ENCODE measurements at places on chromosomes 2 and 18.

- DNase-seq, result no peak
Observed at GRCh38 chr18:2538236-2538635, 33.1 kb downstream of the METTL4 start.

- DNase-seq, result no peak
Observed at GRCh38 chr18:7619676-7620075, 52.6 kb downstream of the PTPRM start.

DNA sequence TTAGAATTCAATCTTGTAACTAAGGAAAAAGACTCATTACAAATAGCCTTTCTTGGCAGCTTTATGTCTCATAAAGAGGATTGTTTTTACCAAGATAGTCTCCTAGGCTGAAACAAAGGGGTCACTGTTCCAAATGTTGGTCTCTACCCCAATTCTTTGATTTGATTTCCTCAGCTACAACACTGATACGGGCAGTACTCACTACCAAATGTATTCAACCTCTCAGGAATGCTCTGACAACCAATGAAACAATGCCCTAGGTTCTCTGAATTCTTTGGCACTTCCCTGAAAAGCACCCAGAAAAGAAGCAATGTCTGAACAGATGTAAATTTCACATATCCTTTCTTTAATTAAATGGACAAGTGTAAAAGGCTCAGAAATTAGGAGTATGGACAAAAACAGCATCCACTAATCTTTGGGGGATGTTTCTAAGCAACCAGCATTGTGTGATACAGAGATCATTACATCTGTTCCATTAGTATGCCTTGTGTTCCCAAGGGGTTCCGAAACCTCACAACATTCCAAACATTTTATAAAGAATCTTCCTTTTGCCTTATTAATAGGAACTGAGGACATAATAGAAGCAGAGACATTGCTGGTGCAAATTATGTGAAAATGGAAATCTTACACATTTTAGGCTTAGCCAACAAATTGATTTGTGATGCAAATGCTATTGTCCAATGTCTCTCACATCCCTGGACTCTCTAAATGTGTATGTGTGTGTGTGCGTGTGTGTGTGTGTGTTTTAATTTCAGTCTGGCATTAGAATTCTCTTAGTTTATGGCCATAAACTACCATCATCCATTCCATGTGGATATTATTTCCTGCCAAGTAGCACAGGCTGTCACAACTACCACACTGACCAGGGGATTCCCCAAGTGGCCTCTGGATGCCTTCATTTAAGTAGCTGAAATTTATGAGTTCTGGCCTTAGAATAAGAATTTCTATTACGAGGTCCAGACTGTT, 276.0 kb downstream of the MTX2 start:
- DNase-seq, result no peak

GRCh38 chr2:20609995-20610357, 40.9 kb downstream of the HS1BP3 start:
- DNase-seq, result no peak

- no peak for DNase-seq
Observed at GRCh38 chr2:42764096-42764495, at the start of gene OXER1. OXER1 (minus strand) TSS chr2:42764135; CDS start chr2:42764062, 73 bp downstream.

DNA sequence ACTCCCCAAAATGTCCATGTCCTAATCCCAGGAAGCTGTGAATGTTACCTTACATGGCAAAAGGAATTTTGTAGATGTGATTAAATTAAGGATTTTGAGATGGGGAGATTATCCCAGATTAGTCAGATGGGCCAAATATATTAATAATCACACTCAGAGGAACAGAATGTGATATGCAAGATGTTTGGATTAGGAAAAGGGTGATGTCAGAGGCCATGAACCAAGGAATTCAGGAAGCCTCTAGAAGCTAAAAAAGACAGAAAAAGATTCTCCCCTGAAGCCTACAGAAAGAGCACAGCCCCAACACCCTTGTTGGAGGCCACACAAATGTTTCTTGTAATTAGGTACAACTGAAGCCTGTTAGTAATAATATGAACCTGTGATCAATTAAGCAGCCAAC, 13.1 kb downstream of the TMEM131 start:
- DNase-seq, result no peak

- DNase-seq, result no peak
Observed at GRCh38 chr18:63421514-63421913, 762 bp downstream of the VPS4B start.

DNA sequence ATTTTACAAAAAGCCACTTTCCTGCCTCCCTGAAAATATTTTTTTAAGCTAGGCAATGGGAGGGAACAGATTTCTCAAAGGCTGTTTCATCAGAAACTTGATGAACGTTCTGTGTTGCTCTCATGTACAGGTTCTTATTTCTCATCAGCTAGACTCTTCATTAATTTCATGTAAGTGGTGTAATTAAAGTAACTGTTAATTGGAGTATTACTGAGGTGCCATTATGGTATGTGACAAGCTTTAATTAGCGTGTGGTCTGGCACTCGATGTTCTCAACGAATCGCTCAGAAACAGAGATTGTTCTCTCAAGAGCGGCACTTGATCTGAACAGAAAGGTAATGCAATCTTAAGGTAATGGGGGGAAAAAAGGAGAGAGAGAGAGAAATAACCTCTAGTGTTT, 81.9 kb upstream of the MYCN start:
- no peak for DNase-seq

- DNase-seq, result no peak
Observed at GRCh38 chr2:98379311-98380202, 33.3 kb downstream of the CNGA3 start.

DNA sequence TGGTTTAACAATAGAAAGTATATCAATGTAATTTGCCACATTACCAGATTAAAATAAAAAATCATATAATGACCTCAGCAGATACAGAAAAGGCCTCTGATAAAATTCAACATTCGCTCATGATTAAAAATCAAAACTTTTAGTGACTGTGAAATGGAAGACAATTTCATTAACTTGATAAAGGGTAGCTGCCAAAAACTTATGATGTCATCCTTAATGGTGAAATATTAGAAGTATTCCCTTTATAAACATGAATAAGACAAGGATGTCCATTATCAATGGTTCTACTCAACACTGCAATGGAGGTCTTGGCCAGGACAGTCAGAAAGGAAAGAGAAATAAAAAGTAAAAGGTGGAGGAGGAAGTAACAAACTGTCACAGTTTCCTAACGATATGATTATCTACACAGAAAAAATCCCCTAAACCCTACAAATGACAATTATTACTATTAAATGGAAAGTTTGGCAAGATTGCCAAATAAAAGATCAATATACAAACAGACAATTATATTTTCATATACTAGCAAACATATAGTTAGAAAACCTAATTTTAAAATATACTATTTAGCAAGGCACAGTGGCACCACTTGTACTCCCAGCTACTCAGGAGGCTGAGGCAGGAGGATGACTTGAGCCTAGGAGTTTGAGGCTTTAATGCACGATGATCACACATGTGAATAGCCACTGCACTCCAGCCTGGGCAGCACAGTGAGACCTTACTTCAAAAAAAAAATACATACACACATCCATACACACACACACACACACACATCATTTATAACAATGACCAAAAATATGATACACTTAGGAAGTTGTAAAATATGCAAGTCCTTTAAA, 12.8 kb downstream of the METTL8 start:
- no peak for DNase-seq

DNA sequence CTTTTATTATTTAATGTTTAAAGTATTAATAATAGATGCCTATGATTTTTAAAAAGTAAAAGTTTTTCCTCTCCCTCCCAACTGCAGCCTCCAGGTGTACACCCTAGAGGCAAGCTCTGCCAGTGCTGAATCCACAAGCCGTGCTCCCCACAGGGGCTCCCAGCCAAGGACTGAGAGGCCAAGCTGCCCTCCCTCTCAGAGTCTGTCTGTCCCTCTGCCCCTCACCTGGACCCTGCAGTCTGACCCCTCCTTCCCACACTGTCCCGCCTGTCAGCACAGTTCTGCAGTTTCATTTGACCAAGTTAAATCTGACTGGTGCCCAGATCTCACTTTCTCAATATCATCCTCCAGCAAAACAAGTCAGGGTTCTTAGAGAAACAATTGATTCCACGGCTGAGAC, 14.8 kb upstream of the PROC start:
- no peak for DNase-seq

GRCh38 chr2:11398750-11399437, 54.5 kb upstream of the ROCK2 start:
- DNase-seq, result no peak

GRCh38 chr2:213187386-213187785, 36.0 kb upstream of the IKZF2 start:
- no peak for DNase-seq

- no peak for DNase-seq
Observed at GRCh38 chr18:51988277-51988676, 351.7 kb upstream of the DCC start.

- no peak for DNase-seq
Observed at GRCh38 chr18:27114842-27115241, 70.3 kb downstream of the CHST9 start.

- DNase-seq, result no peak
Observed at GRCh38 chr2:121207494-121207893, 77.5 kb downstream of the TFCP2L1 start.

DNA sequence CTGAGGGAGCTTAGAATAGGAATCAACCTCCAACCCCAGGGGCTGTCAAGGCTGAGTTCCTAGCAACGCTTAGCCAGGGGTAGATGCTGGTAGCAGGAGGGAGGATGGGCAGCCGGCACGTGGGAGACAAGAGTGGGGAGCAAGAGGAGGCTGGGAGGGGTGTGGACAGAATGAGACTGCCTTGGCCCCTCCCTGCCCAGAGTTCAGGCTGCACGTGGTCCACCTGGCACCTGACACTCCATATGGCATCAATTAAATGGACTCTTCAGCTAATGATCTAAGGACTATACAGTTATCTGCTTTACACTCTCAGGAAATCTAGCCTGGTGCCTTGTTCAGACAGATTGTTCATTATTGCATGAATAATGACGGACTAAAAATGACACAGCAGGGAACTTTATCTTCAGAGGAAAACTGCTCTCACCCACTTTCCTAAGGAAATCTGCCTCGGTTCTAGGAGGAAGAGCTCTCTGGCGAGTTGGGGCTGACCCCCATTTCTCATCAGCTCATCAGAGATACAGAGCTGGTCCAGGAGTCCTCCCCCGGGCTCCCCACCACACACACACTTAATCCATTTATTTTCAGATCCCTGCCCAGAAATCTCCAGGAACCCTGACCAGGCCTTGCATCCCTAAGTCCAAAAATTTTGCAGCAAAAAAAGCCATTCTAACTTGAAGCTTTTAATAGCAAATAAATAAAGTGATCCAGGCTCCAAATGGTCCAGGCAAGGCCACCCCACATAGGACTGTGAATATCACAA, 102.1 kb upstream of the CDC42EP3 start:
- no peak for DNase-seq

DNA sequence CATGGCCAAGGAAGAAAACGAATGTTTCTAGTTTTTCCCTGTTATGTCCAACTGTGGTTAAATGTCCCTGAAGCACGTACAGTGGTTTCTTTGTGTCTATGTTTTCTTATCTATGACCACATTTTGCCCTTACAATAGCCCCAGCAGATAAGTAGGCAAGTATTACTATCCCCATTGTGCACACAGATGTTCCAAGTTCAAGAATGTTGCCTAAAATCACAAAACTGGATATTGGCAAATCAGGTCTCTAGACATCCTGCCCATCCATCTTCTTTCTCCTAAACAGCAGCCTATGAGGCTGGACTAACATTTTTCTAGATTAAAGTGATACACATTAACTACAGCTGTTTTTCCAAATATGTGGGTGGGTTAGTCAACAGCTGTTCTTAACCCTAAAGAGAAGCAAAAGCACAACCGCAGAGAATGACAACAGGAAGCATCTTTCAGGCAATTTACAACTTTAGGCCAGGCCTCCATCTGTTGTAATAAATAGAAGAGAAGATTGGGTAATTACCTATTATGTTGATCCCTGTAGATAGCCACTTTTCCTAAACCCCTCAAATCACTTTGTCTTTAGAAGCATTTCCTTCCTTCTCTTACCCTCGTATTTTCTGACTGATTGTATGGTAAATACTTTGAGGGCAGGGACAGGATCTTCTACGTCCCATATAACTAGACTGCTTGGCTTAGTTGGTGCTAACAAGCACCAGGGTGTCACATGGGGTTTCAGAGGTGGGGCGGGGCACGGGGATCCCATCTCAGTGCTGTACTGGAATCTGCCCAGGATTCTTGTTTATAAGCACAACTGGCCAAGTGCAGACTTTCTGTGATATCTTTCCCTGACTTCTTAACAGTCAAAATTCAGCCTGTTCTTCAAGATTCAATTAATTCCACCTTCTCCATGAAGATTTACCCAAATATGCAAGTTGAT, 132.1 kb upstream of the SETBP1 start:
- DNase-seq, result no peak

DNA sequence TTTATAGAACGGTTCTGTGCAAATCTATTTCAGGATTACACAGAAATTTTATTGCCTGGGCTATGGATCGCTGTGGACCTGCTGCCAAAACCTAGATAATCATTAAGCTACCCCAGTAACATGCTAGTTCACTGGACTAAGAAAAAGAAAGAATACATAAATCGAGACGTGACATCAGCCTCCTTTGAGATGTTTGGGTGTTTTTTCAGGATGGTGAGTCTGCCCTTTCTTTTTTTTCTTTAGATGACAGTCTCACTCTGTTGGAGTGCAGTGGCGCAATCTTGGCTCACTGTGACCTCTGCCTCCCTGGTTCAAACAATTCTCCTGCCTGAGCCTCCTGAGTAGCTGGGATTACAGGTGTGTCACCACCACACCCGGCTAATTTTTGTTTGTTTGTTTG, 52.0 kb downstream of the FHOD3 start:
- DNase-seq, result no peak

DNA sequence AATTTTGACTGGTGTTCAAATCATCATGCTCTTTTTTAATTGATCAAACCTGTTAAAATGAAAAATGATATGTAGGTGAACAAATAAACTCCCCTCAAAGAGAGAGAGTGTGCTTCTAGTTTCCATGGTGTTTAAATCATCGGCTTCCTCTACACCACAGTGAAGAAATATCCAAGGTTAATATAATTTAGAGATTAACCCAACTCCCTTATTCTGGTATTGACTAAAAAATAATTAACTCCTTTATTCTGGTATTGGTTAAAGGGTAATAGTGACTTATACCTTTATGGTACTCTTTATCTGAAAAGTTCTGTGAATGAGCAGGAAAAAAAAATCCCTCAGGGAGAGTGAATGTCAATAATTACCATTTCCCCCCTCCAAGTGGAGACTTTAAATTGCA, 93.1 kb downstream of the SPATS2L start:
- no peak for DNase-seq

- DNase-seq, result no peak
Observed at GRCh38 chr18:14959550-14959949, 211.6 kb downstream of the ANKRD30B start.

- DNase-seq, result peak; percentile 57
Observed at GRCh38 chr2:54558188-54559005, 102.3 kb downstream of the SPTBN1 start.

GRCh38 chr18:62205824-62206223, 18.8 kb downstream of the RELCH start:
- DNase-seq, result no peak

GRCh38 chr2:25207078-25207545, 38.7 kb upstream of the POMC start:
- no peak for DNase-seq

GRCh38 chr2:188551671-188552070, 260.0 kb downstream of the GULP1 start:
- DNase-seq, result no peak

Measured in T-helper 22 cell (primary cell).